ACHN (cell line): ENCODE measurements at places on chromosomes 7 and 10.

- DNase-seq: no peak
Measured at GRCh38 chr10:113423981-113424721, 128.7 kb upstream of the HABP2 start.

GRCh38 chr7:151597541-151598444, 78.1 kb upstream of the RHEB start:
- peak; percentile 99 for DNase-seq

DNA sequence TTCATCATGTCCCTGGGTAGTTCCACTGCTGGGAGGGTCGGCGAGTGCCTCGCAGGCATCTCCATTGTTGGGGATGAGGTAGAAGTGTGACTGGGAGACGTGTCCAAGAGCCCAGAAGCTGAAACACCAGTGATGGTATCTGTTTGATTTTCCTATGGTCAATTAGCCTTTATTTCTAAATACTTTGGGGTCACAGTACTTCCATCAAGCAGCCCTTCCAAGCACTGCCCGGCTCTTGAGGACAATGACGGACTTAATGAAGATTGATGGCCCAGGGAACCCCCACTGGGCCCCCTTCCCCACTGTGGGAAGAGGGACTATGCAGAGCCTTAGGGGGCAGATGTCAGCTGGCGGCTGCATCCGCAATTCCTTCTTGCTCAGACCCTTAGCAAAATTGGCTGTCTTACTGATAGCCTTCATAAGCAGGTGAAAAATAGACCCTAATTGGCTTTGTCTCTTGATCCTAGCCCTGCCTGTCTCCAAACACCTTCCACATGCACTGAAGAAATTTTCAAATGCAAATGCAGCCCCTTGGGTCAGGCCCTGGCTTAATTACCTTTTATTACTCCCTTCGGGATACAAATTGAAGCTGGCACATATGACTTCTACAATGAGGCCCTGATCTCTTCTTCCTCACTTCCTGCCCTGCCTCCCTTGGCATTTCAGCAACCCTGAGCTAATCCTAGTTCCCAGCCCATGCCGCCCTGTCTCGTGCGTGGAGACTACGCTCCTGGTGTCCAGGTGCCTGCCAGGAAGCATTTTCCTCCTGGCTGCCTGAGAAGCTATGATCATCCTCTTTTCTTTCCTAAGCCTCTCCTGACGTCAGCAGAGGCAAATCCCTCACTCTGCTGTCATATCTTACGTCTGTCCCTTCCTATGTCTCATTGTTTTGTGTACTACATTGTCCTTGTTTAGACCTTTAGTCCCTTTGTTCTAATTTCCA, 124.5 kb upstream of the GDF10 start:
- DNase-seq: no peak

GRCh38 chr7:123366626-123367025, 166.9 kb upstream of the SLC13A1 start:
- no peak for DNase-seq

DNA sequence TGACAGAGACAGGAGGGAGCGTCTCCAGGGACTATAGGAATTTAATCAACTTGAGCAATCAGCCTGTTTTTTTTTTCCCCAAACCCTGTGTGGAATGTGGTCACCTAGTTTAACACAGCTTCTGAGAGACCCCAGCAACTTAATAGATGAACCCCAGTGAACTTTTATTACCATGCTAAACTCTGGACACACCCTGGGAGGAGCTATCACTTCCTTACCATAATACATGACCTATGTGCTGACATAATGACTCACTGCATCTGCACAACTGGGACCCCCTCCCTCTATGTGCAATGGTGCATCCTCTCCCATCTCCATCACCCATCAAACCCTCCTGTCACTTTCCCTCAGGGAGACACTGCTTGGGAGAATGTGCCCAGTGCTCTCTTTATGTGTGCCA, 83.7 kb downstream of the EPC1 start:
- DNase-seq: no peak

DNA sequence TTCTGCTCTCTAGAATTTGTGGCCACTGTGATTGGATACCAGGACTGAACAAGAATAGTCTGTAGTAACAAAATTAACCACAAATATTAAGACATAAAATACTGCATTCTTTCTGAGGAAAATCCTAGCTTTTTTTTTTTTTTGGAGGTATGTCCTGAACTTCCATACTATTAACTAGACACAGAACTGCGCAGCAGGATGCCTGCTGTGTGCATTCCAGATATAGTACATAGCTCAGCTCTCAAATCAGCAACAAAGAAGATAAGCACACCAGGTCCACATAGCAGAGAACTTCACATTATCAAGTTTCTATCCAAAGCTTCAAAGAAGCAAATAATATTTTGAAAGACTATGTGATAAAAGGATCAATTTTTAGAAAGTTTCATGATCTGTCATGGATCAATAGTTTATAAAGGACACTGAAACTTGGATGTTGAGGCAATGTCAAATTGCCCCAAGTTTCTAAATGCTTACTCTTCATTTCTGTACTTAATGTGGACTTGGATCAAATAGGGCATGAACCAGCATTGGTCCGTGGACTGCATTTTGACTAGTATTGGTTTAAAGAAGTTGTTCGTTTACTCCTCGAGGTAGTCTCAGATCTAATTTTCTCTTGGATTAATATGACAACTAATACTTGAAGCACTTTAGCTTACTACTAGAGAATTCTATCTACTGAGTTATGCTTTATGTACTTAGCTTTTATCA, 15.4 kb downstream of the NAMPT start:
- DNase-seq: no peak

- peak; percentile 64 for DNase-seq
Measured at GRCh38 chr7:25855854-25856782, 295.9 kb upstream of the NFE2L3 start.

DNA sequence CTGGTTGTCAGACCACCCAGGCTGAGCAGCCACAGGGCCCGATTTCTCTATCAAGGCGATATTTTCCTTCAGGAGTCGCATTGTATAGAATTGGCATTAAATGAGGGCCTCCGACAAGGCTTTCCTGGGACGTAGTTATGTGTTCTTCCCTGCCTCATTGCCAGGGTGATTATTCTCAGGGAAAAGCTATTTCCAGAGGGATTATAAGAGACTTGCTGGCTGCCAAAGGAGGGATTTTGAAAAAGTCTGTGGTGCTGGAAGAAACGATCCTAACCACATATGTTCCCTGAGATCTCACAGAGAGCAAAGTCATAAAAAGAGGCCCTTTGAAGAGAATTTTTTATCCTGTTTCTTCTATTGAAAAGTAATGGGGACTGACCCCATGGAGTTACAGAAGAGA, 27.7 kb upstream of the SDHAF3 start:
- DNase-seq: no peak

- DNase-seq: no peak
Measured at GRCh38 chr10:123746061-123746460, 79.9 kb downstream of the GPR26 start.

GRCh38 chr10:48672596-48673265, 11.9 kb upstream of the WDFY4 start:
- DNase-seq: no peak

GRCh38 chr10:16950656-16951601, 133.7 kb upstream of the RSU1 start:
- peak; percentile 58 for DNase-seq

DNA sequence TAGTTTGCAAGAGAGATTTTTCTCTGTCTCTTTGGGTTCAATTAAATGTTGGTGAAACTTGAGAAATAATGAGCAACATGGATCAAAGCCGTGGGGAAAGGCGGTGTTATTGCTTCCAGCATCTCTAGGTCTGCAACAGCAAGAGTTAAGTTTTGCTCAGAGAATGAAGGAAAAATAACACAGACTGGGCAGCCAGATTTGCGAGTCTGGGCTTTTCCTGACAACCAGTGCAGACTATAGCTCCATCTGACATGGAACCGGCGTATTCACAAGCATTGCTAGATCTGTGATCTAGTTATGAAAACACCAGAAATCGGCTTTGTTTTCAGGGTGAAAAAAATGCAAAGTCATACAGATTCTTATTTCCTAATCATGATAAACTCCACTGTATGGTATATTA, 110.4 kb downstream of the CAMK1D start:
- DNase-seq: no peak

- DNase-seq: peak; percentile 64
Measured at GRCh38 chr10:22682237-22683139, 31.9 kb downstream of the PIP4K2A start.

- no peak for DNase-seq
Measured at GRCh38 chr7:45242698-45243097, 85.1 kb downstream of the RAMP3 start.

GRCh38 chr7:46554688-46555422, 633.8 kb upstream of the IGFBP3 start:
- peak; percentile 29 for DNase-seq

DNA sequence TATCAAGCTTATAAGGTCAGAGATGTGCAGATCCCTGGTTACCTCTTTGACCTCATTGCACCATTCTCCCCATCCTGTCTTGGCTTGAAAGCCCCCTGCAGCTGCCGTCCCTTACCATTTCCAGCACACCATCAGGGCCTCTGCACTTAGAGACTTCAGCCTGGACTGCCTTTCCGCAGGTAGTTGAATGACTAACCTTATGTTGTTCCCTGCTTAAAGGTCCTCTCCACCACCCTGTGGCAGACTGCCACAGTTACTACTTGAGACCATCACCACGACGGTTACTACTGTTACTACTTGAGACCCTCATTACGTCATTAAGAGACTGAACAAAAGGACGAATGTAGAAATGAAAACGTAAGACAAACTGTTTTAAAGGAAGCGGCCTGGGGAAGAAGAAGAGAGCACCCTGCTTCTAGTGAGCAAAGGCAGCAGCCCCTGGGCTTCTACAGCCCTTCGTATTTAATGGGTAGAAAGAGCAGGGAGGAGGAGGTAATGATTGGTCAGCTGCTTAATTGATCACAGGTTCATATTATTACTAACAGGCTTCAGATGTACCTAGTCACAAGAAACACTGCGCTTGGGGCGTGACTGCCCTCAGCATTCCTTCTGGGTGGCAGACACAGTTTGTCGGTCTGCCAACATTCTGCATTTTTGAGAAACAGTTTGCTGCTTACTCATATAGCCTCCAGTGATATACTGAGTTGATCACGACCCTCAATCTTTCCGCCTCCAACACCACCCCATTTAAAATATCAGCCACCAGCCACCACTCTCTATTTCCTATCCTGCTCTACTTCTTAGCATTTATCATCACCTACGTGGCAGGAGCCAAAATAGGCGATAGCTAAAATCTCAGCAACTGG, 74.1 kb upstream of the PARD3 start:
- peak; percentile 46 for DNase-seq

GRCh38 chr7:98935811-98936210, 57.5 kb downstream of the TRRAP start:
- DNase-seq: no peak
